ENCODE measurements at places on chromosomes 12 and 14. TPM values are rescaled to one million over a fixed set of nuclear protein-coding genes. Genes with fewer than 3 reads are reported as not detected.
A peak's percentile ranks its signal among the peaks of the same experiment; 100 is the strongest.

DNA sequence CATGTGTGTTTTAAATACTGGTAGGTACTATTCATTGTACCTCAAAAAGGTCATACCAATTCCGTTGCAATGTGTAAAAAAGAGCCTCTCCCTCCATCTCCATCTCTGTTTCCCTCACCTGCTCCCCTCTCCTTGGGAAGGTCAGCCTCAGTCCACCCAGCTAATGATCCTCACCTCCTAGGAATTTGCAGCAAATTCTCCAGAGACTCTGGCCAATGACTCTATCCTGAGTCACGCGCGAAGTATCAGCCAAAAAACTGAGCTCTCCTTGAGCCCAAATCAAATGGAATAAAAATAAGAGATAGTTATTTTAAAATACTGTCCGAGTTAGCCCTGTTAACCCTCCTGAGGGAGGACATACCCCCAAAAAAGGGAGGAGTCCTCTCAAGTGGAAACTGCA is 148.4 kb downstream of the DPF3 start:
- DNase-seq, result peak; percentile 95

GRCh38 chr12:95177201-95177768 is 40.0 kb downstream of the FGD6 start:
- no peak for DNase-seq

DNA sequence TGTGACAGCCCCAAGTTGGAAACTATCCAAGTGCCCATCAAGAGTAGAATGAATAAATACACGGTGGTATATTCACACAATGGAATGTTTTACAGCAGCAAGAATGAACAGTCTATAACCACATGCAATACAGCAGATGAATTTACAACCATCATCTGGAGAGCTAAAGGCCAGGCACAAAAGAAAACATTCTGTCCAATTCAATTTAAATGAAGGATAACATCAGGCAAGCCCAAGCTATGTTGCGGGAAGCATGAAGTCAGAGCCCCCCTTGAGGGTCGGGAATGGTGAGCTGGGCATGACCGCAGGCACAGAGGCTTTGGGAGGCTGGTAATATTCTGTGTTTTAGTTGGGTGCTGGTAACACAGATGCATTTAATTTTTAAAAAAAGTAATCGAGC is 76.0 kb downstream of the SYNE3 start:
- DNase-seq, result no peak

GRCh38 chr12:6764011-6764828 is 1.9 kb upstream of the PTMS start:
- peak; percentile 100 for DNase-seq

GRCh38 chr12:117155278-117156060 is 34.8 kb downstream of the FBXO21 start:
- peak; percentile 29 for DNase-seq

DNA sequence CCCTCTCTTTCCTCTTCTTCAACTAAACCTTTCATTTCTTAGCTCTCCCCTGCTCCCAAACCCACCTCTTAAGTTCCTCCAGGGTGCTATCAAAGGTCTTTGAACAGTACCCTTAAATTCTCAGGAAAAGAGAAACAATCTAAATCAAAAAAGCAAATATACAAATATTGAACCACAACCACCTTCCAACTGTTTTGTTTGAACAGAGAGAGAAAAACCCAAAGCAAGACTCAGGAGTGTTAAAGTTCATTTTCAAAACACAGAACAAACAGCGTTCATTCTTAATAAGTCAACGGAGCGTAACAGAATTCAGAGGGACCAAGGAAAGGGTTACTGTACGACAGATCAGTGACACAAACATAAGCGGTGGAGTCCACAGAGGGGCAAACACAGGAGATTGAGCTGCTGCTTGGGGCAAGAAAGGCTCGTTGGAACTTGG is 73.3 kb downstream of the NDUFA12 start:
- no peak for DNase-seq

GRCh38 chr12:10214136-10214894 is 1.6 kb downstream of the GABARAPL1 start:
- DNase-seq, result peak; percentile 43

GRCh38 chr12:42180990-42181596 is 36.4 kb upstream of the GXYLT1 start:
- peak; percentile 46 for DNase-seq

DNA sequence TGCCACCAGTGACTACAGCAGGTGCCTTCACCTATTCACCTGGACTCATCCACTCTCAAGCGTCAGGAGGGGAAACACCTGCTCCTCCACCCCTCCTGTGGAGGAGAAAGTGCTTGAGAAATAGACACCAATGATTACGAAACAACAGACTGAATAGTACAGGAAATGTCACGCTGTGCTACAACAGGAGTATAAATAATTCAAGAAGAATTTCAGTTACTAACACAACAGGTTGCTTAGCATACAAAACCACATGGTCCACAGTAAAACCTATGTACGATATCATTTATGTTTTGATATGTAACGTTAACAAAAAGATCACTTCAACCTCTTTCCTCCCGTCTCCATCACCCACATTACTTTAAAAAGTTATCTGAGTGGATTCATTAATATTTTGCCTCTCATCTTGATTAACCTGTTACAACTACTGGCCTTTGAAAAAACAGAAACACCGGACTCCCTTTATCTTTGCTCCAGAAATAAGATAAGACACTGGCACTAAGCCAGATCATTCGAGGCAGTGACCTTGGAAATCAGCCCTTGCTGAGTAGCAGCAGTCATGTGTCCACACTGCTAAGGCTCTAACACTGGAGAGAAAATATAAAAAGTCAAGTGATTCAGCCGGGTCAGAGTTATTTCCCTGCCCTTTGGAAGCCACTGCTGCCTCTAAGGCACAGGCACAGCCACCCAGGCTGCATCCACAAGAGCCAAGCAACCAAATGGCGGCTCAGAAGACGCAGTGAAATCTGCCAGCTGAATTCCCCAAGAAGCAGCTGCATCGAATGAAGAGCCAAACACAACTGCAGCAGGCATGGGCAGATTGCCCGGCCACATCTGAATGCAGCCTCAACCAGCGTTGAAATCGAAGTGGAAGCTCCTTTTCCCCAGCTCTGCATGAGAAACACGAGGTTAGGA is 40.9 kb downstream of the NT5DC3 start:
- DNase-seq, result peak; percentile 88

- no peak for DNase-seq
Measured at GRCh38 chr12:34294137-34294536, 271.8 kb downstream of the ALG10 start.

DNA sequence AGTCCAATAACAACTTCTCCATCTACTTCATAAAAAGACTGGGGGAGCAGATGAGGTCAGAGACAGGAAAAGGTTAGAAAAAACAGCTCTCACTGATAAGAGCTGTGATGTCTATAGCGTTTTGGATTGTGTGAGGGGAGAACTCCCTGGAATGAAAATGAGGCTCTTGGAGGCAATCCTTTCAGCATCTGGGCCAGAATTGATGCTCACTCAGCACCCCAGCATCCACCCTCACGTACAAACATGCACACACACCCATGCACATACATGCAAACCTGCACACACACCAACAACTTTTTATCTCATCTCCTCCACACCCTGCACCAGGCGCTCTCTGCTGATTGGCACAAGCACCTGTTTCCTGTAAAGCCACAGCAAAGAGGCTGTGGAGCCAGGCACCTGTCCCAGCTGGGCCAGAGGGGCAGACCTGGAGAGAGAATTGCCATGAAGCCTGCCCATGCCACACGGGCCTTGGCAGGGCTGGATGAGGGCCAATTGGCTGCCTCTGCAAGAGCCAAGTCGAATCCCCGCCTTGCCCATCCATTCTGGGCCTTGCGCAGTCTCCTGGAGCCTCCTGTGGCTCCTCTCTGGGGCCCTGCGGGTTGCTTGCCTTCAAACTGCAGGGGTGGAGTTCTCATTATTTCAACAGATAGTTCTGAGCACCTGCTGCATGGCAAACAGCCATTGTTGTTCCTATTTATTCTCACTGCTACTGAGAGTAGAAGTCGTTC is 53.1 kb downstream of the SYNE3 start:
- peak; percentile 49 for DNase-seq

GRCh38 chr12:88580051-88580871 is at the start of gene KITLG:
KITLG (minus strand) TSS chr12:88580471; CDS start chr12:88580278, 193 bp downstream.
- peak; percentile 83 for DNase-seq

The TAS2R10 gene
- total RNA-seq, result 0.19 TPM

The KRT8 gene
- total RNA-seq, result 0.83 TPM

The SLCO1A2 gene
- total RNA-seq, result 0.06 TPM

The KRT78 gene
- not detected for total RNA-seq

The KRT74 gene
- total RNA-seq, result not detected

The KCNMB4 gene
- 0.75 TPM for total RNA-seq

The ATL1 gene
- total RNA-seq, result 14.9 TPM
